Naive thymus-derived CD4-positive, alpha-beta T cell (primary cell): ENCODE measurements at places on chromosomes 3 and 15. TPM values are rescaled to one million over a fixed set of nuclear protein-coding genes. Genes with fewer than 3 reads are reported as not detected.

DNA sequence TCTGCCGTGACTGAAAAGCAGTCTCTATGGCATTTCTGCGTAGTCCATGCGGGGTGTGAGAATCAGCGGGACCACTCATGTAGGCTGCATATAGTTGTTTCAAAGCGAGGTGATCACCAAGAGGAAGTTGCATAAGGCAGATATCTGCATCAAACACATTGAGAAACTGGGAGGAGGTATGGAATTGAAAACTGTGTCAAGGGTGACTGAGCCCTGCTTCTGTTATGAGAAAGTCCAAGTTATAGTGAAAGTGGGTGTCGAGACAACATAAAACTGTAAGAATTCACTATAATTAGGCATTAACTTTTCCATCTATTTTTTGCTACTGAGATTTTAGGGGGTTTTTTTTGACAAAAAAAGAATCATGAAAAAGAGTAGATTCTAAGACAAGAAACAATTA is 109.3 kb downstream of the ZIC1 start:
- DNase-seq = no peak

GRCh38 chr3:152818027-152818426 is 16.9 kb upstream of the P2RY1 start:
- DNase-seq = no peak

DNA sequence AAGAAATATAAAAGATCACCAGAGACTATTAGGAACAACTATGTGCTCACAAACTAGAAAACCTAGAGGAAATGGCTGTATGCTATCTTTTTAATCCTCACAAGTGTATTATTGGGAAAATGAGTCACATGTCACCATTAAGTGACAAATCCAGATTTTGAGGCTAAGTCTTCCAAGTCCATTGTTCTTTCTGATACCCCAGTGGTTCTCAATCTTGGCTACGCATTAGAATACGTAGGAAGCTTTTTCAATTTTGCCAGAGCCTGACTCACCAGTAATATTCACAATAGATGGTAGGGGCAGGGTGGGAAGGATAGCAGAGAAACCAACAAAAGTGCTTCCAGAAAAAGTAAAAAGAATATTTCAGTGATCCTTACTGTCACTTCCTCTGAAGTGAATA is 117.0 kb downstream of the FILIP1L start:
- DNase-seq = no peak

GRCh38 chr15:64949383-64950186 is 37.9 kb downstream of the ANKDD1A start:
- DNase-seq = no peak

DNA sequence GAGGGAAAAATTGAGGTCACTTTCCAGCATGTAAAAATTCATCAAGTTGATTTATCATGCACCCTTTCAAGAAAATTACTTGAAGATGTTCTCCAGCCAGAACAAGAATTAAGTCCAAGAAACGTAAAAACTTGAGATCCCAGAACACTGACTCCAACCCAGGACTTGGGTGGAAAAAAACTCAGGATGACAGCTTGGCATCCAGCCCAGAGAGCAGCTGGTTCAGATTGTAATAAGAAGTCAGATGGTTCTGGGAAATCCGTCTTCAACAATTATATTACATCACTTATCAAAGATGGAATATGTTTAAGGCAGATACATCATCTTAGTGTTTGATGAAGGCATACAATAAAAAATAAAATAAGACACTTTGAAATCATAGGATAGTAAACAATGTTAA is 23.0 kb upstream of the DNAJC13 start:
- no peak for DNase-seq

DNA sequence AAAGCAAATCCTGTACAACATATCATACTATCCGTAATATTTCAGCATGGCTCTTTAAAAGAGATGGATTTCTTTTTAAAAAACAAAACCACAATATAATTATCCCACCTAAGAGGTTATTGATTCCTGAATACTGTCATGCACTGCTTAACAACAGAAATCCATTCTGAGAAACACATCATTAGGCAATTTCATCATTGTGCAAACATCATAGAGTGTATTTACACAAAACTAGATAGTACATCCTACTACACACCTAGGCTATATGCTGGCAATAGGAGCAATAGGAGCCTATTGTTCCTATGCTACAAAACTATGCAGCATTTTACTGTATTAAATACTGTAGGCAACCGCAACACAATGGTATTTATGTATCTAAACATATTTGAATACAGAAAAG is 242.0 kb downstream of the NEK10 start:
- no peak for DNase-seq

GRCh38 chr3:65342084-65342683 is 654.4 kb upstream of the ADAMTS9 start:
- no peak for DNase-seq

DNA sequence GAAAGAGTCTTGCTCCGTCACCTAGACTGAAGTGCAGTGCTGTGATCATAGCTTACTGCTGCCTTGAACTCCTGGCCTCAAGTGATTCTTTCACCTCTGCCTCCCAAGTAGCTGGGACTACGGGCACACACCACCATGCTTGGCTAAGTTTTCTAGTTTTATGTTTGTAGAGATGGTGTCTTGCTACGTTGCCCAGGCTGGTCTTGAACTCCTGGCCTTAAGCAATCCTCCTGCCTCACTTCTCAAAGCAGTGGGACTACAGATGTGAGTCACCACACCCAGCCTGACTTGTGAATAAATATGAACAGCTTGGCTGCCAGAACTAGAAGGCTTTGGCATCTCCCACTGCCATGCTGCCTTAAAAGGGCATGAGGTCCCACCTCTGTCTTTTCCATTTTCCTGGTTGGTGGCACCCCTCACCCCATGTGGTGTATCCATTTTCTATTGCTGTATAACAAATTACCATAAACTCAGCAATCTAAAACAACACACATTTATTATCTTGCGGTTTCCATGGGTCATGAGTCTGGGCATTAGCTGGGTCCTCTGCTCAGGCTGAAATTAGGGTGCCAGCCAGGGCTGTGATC is 44.3 kb downstream of the PTPRG start:
- no peak for DNase-seq

- DNase-seq = no peak
These were observed 36.8 kb downstream of the EID1 start for GRCh38 chr15:48914717-48915116.

DNA sequence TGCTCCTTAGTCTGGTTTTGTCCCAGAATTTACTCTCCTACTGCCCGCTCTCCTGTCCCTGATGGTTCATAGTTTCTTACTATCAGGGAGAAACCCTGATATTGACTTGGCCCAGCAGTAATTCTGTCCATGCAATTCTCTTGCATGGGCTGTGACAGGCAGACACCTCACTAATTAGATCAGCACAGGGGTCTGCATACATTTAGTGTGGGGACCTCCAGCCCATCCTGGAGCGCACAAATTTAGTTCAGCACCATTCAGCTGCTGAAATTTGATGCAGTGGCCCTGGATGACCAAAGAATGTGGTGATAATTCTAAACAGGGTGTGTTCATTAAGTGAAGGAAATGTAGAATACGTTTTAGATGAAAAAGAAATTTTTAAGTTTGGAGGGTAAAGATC is 555.5 kb upstream of the TBL1XR1 start:
- no peak for DNase-seq

GRCh38 chr3:12490547-12490946 is 6.3 kb downstream of the TSEN2 start:
- no peak for DNase-seq

- DNase-seq = no peak
These were observed 297.9 kb downstream of the OXSM start for GRCh38 chr3:26087751-26088150.

GRCh38 chr15:91311986-91312385 is 211.9 kb downstream of the SV2B start:
- no peak for DNase-seq

GRCh38 chr3:62096521-62096920 is 276.8 kb downstream of the FEZF2 start:
- DNase-seq = no peak

DNA sequence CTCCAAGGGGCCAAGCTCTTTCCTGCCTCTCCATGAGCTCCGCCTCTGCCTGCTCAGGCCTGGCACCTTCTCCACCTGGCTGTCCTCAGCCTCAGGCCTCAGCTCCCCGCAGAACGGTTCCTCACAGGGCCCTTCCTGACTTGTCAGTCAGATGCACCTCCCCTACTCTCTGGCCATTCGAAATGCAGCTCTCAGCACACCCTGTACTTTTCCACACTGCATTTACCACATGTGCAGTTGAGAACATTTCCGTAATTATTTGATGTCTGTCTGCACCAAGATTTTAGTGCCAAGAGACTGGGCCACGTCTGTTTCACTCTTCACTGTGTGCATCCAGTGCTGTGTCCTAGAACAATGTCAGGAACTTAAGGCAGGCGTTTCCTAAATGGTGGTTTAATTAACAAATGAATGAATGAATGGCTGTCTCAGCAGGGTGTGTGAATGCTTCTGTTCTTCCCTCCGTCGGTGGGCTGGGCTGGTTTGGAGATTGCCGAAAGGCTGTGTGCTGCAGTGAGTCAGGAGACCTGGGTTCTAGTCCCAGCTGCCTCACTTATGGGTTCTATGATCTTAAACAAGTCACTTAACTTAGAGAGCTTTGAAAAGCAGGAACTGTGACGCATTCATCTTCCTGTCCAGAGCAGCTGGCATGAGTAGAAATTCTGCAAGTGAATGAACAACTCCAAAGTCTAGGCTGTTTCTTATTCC is 5.4 kb downstream of the MUC4 start:
- no peak for DNase-seq

- DNase-seq = no peak
These were observed 265.7 kb downstream of the SHOX2 start for GRCh38 chr3:157840564-157840963.

DNA sequence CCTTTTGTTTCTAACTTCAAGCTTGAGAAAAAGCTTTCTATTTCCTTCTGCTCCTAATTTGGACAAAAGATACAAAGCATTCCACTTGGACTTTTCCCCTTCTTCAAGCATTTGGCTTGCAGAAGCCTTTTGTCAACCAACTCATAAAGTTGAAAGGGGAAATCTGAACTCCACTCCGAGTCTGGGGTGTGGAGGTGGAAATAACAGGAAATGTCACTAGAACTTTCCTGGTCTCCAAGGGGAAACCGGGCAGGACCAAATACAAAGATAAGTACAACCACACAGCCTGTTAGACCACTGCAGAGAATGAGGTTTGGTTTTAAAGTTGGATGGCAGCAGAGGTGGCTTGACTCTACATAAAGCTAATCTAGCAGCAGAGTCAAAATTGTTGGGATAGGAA is 4.2 kb upstream of the C3orf80 start:
- no peak for DNase-seq

DNA sequence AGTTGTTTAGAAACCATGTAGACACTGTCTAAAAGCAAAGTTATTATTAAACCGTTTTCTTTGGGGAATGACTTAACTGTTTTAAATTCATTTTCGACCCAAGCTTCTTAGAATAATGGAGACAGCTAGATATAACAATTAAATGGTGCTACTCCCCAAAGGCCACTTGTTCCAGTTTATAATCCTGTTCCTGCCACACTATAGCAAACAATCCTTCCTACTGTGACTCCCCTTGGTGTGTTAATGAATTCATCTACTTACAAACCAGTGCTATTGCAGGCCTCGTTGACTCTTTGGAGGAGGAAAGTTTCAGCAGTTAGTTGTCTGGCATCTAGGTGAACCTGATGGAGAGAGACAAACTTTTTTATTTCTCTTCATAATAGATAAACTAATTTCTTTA is 25.2 kb upstream of the CLSTN2 start:
- no peak for DNase-seq

- DNase-seq = no peak
These were observed 166.9 kb downstream of the DCLK3 start for GRCh38 chr3:36597422-36597821.

- DNase-seq = no peak
These were observed 800.7 kb downstream of the ROBO1 start for GRCh38 chr3:78967061-78967460.

DNA sequence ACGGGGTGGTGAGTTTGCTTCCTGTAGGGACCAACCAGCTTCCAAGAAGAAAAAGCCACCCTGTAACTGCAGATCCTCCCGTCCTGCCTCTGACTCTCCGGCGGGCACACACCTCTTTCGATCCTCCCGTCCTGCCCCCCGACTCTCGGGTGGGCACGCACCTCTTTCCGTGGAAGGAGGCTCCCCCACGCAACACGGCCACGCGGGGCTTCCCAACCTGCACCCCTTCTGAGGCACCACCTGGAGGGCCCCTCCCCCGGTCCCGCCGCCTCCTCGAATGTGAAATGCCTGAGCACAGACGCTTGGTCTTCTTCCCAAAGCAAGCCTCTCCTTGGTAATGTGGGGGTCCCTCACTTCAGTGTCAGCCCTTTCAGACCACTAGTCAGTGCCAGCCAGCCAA is 7.3 kb downstream of the ADAMTS17 start:
- DNase-seq = no peak

DNA sequence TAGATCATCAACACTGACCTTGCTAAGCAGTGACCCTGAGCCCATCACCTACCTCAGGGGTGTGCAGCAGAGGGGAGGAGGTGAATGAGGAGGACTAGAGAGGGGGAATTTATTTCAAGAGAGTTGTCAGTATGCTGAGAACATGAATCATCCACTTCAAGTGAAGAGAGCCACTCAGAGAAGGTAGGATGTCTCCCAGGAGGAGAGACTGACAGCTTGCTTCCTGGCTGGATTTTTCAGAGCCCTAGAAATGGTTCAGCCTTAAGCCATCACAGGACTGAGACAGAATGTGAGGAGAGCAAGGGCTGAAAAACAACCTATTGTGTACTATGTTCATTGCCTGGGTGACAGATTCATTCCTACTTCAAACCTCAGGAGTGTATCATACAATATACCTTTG is 34.8 kb downstream of the CCNL1 start:
- DNase-seq = no peak

DNA sequence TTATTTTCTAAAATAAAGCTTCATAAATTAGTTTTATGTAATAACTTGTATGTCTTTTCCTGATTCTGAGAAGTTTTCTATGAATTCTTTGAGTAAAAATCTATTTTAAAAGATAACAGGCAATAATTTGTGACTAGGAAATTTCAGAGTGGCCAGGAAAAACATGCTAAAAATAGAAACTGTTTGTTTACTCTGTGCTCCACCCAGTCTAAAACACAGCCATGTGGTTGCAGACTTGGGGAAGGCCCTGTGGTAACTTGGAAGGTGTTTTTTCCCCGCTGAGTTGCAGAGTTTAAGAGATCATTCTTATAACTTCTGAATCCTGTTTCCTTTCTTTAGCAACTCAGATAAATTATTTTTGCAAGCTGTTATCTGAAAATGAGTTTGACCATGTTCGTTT is 21.9 kb downstream of the PLCL2 start:
- no peak for DNase-seq

Gene HSPBAP1
- total RNA-seq = 31.5 TPM

Gene CCNB2
- 52.2 and 53.7 TPM in 2 replicates for total RNA-seq

Gene APOD
- total RNA-seq = not detected

Gene AHSG
- total RNA-seq = not detected

Gene VPS13C
- total RNA-seq = 108 TPM

Gene GRM7
- not detected for total RNA-seq

Gene SLC35G2
- not detected for total RNA-seq

Gene OR5K2
- total RNA-seq = not detected

Gene CHRNB4
- not detected for total RNA-seq

Gene CDCP1
- total RNA-seq = 0.05 TPM

Gene CYP1A2
- total RNA-seq = not detected in 2 replicates

Gene IL5RA
- not detected for total RNA-seq
